Pancreas (tissue), 10 donors: ENCODE measurements at places on chromosomes 7 and 10. TPM values are rescaled to one million over a fixed set of nuclear protein-coding genes. Genes with fewer than 3 reads are reported as not detected.

GRCh38 chr7:138649506-138649905 is 51.7 kb downstream of the SVOPL start:
- H3K4me1 ChIP-seq: no peaks in the 10 kb centered on the region
- no peaks in the 10 kb centered on the region for H3K27me3 ChIP-seq
- no peaks in the 10 kb centered on the region for H3K36me3 ChIP-seq
- no peak for DNase-seq

- no peaks in the 10 kb centered on the region for H3K36me3 ChIP-seq
- no peak overlapping the region for H3K4me3 ChIP-seq
- no peaks in the 10 kb centered on the region for H3K27me3 ChIP-seq
- no peaks in the 10 kb centered on the region for H3K4me1 ChIP-seq
- no peak overlapping the region for H3K27ac ChIP-seq
Measured at GRCh38 chr10:69955897-69956740, 96.5 kb upstream of the MACROH2A2 start.

GRCh38 chr7:79341902-79342301 is 111.6 kb downstream of the MAGI2 start:
- no peak overlapping the region for H3K27ac ChIP-seq
- H3K4me1 ChIP-seq: no peaks in the 10 kb centered on the region
- no peaks in the 10 kb centered on the region for H3K36me3 ChIP-seq
- no peak overlapping the region for H3K4me3 ChIP-seq
- no peak for DNase-seq

- no peak overlapping the region for H3K27ac ChIP-seq
- H3K4me1 ChIP-seq: no peaks in the 10 kb centered on the region
- no peak for DNase-seq
- no peaks in the 10 kb centered on the region for H3K27me3 ChIP-seq
- H3K36me3 ChIP-seq: no peaks in the 10 kb centered on the region
Measured at GRCh38 chr7:154817224-154817896, 185.6 kb downstream of the PAXIP1 start.

DNA sequence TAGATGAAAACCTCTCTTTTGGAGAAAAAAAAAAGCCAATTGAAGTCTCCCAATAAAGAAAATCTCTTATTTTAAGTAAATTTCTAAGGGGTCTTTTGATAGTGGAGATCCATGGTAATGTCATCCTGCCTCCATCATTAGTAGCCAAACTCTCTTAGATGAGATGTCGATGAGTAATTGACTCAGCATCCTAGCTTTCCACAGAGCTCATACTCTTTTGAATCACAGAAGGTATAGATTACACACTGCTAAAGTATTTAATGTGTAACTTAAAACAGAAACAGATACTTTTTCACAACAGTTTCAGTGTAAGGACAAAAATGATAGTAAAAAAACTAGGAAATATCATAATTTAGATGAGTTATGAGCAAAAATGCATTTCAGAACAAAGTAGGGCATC is 19.4 kb downstream of the MAGI2 start:
- no peaks in the 10 kb centered on the region for H3K27me3 ChIP-seq
- no peak overlapping the region for H3K4me3 ChIP-seq
- H3K36me3 ChIP-seq: no peaks in the 10 kb centered on the region
- no peaks in the 10 kb centered on the region for H3K4me1 ChIP-seq
- no peak for DNase-seq

DNA sequence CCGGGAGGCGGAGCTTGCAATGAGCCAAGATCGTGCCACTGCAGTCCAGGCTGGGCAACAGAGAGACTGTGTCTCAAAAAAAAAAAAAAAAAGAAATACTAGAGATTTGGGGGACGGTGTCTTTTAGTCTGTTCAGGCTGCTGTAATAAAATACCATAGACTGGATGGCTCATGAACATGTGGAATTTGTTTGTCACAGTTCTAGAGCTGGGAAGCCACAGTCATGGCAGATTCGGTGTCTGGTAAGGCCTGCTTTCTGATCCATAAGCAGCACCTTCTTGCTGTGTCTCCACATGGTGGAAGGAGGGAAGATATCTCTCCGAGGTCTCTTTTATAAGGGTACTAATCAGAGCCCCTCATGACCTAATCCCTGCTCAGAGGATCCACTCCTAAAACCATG is 102.7 kb upstream of the MKLN1 start:
- H3K36me3 ChIP-seq: no peaks in the 10 kb centered on the region
- H3K27me3 ChIP-seq: no peaks in the 10 kb centered on the region
- DNase-seq: no peak
- peaks cover 10% of the 10 kb centered on the region for H3K4me1 ChIP-seq
- no peak overlapping the region for H3K4me3 ChIP-seq

GRCh38 chr7:141992688-141993087 is 3.0 kb upstream of the MGAM start:
- H3K4me3 ChIP-seq: no peak overlapping the region
- H3K36me3 ChIP-seq: no peaks in the 10 kb centered on the region
- H3K4me1 ChIP-seq: no peaks in the 10 kb centered on the region
- no peak overlapping the region for H3K27ac ChIP-seq
- no peak for DNase-seq
- no peaks in the 10 kb centered on the region for H3K27me3 ChIP-seq

GRCh38 chr10:122575776-122576175 is 15.2 kb downstream of the DMBT1 start:
- no peak overlapping the region for H3K27ac ChIP-seq
- DNase-seq: no peak
- no peak overlapping the region for H3K4me3 ChIP-seq
- no peaks in the 10 kb centered on the region for H3K27me3 ChIP-seq
- no peaks in the 10 kb centered on the region for H3K4me1 ChIP-seq

- no peak for DNase-seq
- H3K4me3 ChIP-seq: no peak overlapping the region
- no peaks in the 10 kb centered on the region for H3K27me3 ChIP-seq
- no peaks in the 10 kb centered on the region for H3K36me3 ChIP-seq
- H3K4me1 ChIP-seq: peaks cover 11% of the 10 kb centered on the region
- H3K27ac ChIP-seq: no peak overlapping the region
Measured at GRCh38 chr10:70334526-70335245, 47.7 kb downstream of the LRRC20 start.

GRCh38 chr10:119801176-119801575 is 71.5 kb downstream of the MCMBP start:
- no peaks in the 10 kb centered on the region for H3K36me3 ChIP-seq
- DNase-seq: no peak
- no peaks in the 10 kb centered on the region for H3K27me3 ChIP-seq
- no peaks in the 10 kb centered on the region for H3K4me1 ChIP-seq
- H3K27ac ChIP-seq: no peak overlapping the region
- no peak overlapping the region for H3K4me3 ChIP-seq

DNA sequence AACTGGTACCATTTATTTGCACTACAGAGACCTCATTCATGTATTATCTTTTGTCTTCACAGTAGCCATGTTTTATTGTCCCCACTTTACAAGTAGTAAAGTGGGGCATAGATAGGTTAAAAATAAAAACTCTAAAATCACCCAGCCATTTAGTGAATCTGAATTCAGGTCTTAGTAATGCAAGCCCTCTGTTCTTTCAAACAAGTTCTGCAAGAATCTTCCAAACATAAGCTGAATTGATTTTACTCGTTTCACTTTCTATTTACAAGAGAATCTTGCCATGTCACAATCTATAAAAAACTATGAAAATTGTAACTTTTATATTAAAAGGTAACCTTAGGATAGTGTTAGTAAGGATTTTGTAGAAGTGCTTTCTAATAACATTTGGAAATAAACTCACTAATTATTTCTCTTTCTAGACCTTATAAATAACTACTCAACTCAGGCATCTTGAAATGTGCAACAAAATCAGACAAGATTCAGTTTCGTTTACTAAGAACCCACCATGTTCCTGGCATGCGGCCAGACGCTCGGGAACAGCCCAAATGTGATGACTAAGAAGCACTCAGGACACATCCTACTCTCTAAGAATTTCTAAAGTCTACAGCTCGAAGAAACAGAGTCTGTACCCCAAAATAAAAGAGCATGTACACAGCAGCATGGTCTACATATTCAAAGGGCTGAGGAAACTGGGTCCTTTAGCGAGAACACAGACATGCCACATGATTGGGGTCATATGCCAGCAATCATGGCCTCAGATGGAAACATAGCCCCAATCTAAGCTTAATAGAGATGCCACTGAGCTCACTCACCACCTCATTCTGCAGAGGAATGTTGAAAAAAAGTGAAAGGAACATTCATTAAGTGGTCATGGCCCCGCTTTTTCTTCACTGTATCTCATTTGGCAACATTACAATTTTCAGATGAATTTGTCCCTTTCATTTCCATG is 167.6 kb downstream of the AMPH start:
- H3K36me3 ChIP-seq: no peaks in the 10 kb centered on the region
- DNase-seq: peak; percentile 29
- no peak overlapping the region for H3K4me3 ChIP-seq
- no peak overlapping the region for H3K27ac ChIP-seq
- no peaks in the 10 kb centered on the region for H3K27me3 ChIP-seq

The DLX5 gene
- not detected for total RNA-seq

The PPA1 gene
- 98.6 TPM for total RNA-seq

The MAGI2 gene
- 2.2 TPM for total RNA-seq

The SNX13 gene
- total RNA-seq: 17.8 TPM

The RASSF4 gene
- total RNA-seq: 34.6 TPM

The TFPI2 gene
- 13.0 TPM for total RNA-seq

The ZNF746 gene
- total RNA-seq: 6.5 TPM
